ENCODE measurements at places on chromosomes 4 and X. TPM values are rescaled to one million over a fixed set of nuclear protein-coding genes. Genes with fewer than 3 reads are reported as not detected.

The SPP1 gene
- polyA plus RNA-seq, result not detected

- H3K36me3 ChIP-seq, result no peaks in the 10 kb centered on the region
- no peak for DNase-seq
- H3K4me3 ChIP-seq, result no peak overlapping the region
- no peak overlapping the region for H3K27ac ChIP-seq
- H3K27me3 ChIP-seq, result no peaks in the 10 kb centered on the region
These were observed 1150.6 kb downstream of the FAT4 start for GRCh38 chr4:126465341-126465740.

GRCh38 chr4:179399054-179399782 is 1957.0 kb upstream of the AGA start:
- DNase-seq, result no peak
- no peak overlapping the region for H3K27ac ChIP-seq

DNA sequence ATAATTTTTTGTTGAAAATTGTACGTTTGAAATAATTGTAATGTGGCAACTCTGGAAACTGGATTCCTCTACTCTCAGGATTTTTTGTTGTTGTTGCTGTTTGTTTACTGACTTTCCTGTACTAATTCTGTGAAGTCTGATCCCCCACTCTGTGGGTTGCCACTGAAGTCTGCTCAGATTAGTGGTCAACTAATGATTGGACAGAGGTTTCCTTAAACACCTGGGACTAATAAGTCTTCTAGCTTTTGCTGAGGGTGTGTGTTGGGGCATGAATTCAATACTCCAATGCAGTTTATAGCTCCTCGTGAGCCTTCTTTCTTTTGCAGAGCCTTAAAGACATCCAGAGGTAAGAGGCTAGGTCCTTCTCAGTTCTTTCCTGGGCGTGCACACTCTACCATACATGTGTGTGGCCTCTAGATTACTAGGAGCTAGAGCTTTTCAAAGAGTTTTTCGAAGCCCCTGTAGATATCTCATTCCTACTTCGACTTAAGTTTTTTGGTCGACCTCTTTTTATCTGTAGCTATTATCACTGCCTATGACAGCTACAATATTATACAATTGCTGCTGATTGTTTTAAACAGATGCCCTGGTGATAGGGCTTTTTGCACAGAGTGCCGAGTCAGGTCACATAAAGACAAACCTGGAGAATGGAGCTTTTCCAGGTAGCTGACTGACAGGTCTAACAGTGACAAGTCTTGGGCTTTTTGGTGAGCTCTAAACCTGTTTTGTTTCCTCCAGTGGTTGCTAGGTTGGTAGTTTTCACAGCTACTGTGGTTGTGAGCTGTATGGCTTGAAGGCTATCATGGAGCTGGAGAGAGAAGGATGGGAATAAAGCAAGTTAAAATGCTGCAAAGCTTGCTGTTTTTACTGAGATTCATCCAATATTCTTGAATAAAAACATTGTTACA is 34.0 kb downstream of the BMP2K start:
- DNase-seq, result no peak
- no peak overlapping the region for H3K27ac ChIP-seq
- H3K4me1 ChIP-seq, result no peaks in the 10 kb centered on the region
- H3K36me3 ChIP-seq, result no peaks in the 10 kb centered on the region
- H3K27me3 ChIP-seq, result no peaks in the 10 kb centered on the region

- peaks cover 3% of the 10 kb centered on the region for H3K27me3 ChIP-seq
- DNase-seq, result no peak
- H3K27ac ChIP-seq, result no peak overlapping the region
- H3K4me3 ChIP-seq, result no peak overlapping the region
These were observed 21.4 kb upstream of the FGFR3 start for GRCh38 chr4:1771555-1772305.

The CACNA1F gene
- polyA plus RNA-seq, result not detected

GRCh38 chrX:1453395-1453783 is 680 bp upstream of the ASMTL start:
- peaks cover 16% of the 10 kb centered on the region for H3K4me1 ChIP-seq
- H3K4me3 ChIP-seq, result peak overlapping the region; percentile 81
- H3K27ac ChIP-seq, result peak overlapping the region; percentile 95
- no peaks in the 10 kb centered on the region for H3K27me3 ChIP-seq
- DNase-seq, result peak; percentile 45

DNA sequence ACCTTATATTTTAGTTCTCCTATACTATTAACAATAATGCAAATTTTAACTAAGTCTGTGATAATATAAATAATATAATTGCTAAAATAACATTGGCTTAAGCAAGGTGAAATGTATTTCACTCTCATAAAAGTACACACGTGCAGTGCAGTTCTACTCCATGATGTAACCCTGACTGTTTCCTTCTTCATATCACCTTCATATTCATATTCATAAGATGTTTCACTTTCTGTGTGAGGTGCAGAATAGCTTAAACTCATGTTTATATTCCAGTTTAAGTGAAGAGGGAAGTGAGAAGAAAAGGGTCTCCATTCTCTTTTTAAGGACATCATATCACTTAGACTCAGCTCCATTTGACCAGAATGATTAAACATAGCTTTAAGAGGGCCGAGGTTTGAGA is 1810.0 kb upstream of the PCDH10 start:
- H3K27me3 ChIP-seq, result no peaks in the 10 kb centered on the region
- H3K27ac ChIP-seq, result no peak overlapping the region
- no peak for DNase-seq
- no peaks in the 10 kb centered on the region for H3K36me3 ChIP-seq

DNA sequence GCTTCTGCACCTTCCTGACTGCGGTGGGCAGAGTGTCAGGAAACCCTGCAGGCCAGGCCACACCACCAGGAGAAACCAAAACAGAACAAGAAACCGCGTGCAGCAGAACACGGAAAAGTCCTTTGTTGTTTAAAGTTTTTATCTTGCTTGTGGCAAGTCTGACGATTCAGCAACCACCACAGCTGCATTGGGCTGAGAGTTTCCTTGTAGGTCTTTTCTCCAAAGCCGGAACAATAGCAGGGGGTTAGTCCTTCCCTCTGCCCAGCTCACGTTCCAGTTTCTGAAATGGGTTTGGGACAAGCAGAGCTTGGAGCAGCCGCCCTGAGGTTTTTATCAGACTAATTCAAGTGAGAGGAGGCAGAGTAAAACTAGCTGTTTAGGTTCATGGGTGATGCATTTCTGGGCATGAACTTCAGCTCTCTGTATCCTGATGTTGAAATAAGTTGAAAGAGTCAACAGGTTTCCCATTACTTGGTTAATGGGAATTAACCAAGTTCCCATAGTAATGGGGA is 216.9 kb downstream of the PTTG2 start:
- no peak overlapping the region for H3K4me3 ChIP-seq
- H3K27ac ChIP-seq, result peak overlapping the region; percentile 28
- no peak for DNase-seq
- peaks cover 46% of the 10 kb centered on the region for H3K4me1 ChIP-seq
- H3K27me3 ChIP-seq, result no peaks in the 10 kb centered on the region
- no peaks in the 10 kb centered on the region for H3K36me3 ChIP-seq

DNA sequence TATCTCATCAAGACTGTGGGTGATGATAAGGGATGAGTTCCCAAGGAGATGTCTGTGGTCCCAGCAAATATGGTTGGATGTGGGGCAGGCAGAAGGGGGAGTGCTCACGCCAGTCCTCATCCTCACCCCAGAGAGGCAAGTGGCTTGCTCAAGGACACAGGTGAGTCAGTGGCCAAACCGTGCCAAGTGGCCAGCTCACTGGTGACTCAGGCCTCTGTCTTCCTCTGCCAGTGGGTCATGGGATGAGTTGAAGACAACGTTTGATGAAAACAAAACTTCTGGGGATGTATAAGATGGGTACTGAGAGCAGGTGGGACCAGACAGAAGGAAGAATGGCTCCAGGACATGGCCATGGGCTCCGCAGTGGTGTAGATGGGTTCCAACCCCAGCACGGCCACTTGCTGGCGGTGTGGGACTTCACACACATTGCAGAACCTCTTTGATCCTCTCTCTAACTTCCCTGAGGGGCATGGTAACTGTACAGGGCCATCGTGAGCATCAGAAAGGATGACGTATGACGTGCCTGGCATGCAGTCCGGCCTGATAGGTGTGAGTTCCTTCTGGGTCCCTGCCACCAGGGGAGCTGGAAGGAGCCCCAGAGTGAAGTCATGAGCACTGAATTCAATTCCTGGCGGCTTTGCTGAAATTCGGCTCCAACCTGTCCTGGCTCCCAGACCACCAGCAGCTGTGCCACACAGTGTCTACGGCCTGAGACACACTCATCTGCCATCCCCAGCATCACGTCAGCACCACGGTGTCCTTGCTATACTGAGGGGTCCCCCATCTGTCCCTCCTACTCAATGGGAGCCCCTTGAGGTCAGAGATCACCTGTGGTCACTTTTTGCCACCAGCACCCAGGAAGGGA is 41.3 kb upstream of the GPR78 start:
- no peaks in the 10 kb centered on the region for H3K27me3 ChIP-seq
- peaks cover 7% of the 10 kb centered on the region for H3K4me1 ChIP-seq
- H3K36me3 ChIP-seq, result no peaks in the 10 kb centered on the region
- no peak overlapping the region for H3K27ac ChIP-seq
- DNase-seq, result no peak

DNA sequence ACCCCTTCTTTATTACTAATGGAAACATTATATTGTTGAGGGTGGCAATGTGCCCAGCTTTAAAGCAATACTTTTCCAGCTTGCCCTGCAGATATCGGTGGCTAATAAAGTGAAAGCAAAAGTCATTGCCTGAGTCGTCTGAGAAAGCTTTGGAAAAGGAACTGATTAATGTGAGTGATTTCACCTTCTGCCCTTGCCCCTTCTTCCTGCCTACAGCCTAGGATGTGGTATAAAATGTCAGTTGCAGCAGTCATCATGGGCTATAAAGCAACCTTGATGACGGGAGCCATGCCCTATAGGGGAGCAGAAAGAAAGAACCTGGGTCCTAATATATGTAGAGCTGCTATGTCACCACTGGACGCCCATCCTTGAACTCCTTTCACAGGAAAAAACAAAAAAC is 132.4 kb upstream of the USP9X start:
- H3K27me3 ChIP-seq, result no peaks in the 10 kb centered on the region
- H3K4me3 ChIP-seq, result peak overlapping the region; percentile 47
- H3K27ac ChIP-seq, result peak overlapping the region; percentile 57
- peaks cover 14% of the 10 kb centered on the region for H3K4me1 ChIP-seq
- no peaks in the 10 kb centered on the region for H3K36me3 ChIP-seq

The MAGEC1 gene
- polyA plus RNA-seq, result not detected

DNA sequence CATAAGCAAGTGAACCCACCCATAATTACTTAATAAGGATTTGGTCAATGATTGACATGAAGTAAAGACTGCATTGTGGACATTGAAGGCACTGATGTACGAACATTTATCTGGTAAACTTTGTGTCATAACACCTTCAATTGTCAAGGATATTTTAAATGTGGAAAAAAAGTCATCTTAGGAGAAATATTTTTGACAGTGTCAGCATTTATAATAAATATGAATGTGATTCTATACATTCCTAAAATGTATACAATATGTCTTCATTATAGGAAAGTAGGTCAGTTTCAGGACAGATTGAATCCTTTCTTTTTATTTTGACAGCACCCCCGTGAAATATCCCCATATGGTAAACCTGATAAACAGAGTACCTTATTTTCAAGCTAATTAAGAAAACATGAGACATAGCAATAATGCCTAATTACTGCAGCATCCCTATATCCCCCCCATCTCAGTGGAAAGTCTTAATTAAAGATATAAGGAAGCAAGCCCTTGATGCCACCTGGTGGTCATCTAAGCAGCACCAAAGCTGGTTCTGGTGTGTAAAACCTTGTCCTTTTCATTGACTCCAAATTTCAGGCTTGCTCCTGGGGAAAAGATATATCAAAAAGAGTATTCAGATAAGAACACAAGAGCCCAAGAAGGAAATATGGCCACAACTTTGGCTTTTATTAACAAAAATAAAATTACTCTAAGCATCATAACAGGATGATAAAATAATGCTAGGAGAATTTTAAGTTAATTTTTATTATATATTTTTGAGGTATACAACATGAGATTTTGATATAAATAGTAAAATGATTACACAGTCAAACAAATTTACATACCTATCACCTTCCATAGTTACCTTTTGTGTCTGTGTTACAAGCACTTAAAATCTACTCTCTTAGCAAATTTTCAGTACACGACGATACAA is 379.7 kb downstream of the TLL1 start:
- no peaks in the 10 kb centered on the region for H3K4me1 ChIP-seq
- H3K27ac ChIP-seq, result no peak overlapping the region
- H3K27me3 ChIP-seq, result no peaks in the 10 kb centered on the region
- H3K4me3 ChIP-seq, result no peak overlapping the region
- no peaks in the 10 kb centered on the region for H3K36me3 ChIP-seq

DNA sequence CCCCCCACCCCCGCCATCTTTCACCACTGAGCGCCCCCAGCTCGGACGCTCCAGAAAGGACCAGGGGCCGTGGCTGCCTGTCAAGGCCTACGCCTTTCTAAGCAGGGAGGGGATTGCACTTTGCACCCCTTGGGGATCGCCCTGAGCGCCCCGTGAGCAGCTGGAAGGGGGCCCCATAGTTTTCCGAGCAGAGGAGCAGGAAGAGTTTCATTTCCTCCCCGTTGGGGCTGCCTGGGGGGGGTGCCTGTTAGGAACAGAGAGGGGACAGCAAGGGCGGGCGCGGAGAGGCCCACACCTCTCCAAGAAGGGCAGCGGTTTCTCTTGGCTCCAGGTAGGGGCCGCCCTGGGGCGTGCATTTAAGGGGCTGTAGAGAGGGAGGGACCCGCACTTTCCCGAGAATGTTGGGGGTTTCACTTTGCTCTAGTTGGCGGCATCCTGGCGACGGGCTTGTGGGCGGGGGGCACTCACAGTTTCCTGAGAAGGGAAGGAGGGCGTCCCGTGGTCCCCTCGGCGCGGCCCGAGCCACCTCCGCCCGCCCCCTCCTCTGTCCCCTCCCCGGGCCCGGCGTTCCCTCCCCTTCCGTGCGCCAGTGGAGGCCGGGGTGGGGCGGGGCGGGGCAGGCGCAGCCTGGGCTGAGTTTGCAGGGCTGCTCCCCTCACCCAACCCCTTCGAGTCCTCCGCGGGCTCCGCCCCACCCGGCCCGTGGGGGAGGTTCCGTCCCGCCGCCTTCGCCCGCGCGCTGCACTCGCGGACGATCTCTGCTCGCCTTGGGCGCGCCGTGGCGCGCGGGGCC is 82.3 kb upstream of the CD99 start:
- peaks cover 28% of the 10 kb centered on the region for H3K4me1 ChIP-seq
- no peaks in the 10 kb centered on the region for H3K27me3 ChIP-seq
- H3K27ac ChIP-seq, result peak overlapping the region; percentile 84

- no peak overlapping the region for H3K27ac ChIP-seq
- no peak overlapping the region for H3K4me3 ChIP-seq
- no peaks in the 10 kb centered on the region for H3K4me1 ChIP-seq
- DNase-seq, result no peak
- H3K27me3 ChIP-seq, result no peaks in the 10 kb centered on the region
These were observed 88.7 kb downstream of the ATP11C start for GRCh38 chrX:139844163-139844562.

Data from CD14-positive monocyte (primary cell).